Mucosa of gallbladder (tissue), 1 donor: ENCODE measurements at places on chromosomes 7 and 10.

DNA sequence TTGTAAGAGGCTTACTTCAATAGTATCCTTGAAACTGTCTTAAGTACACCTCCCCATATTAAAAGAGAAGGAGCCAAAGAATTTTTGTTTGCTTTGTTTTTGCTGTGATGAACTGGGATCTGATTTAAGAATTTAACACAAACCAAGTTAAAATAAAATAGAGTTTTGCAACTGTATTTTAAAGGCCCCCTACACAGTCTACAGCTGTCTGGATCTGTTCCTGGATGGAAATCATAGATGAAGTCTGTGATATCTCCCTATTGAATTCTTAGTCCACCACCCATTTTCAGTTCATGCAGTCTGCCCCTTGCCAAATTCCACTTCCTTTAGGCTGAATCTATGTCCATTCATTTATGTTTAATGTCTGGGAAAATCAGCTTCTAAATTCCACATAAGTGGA, 169.8 kb upstream of the MEOX2 start:
- no peak for DNase-seq

GRCh38 chr7:12210179-12211053, 678 bp upstream of the TMEM106B start:
- peak; percentile 40 for DNase-seq

DNA sequence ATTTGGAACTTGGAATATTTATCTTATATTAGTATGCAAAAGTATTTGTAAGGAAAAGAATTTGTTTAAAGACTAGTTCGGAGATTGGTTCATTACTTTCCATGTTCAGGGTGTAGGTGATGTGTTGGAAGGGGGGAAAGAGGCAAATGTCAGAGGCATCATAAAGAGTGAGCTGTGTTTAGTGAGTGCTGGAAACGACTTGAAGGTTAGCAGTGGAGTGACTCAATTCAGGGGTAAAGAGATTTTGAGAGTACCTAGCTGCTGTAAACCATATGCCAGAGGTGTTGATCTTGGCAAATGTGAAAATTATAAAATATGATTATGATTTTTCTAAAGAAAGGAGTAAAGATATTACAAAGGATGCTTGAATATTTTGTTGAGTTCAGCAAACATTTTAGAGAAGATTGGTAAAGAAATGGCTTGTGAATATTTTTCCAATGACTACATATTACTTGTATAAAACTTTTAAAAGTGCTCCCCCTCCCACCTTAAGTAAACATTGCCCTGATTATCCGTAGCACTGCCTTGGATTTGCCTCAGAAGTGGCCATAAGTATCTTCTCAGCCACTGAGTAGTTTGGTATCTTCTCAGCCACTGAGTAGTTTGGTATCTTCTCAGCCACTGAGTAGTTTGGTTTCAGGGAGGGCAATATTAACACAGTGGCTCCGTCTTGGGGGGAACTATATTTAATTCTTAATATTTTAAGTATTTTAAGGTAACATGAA, 51.5 kb downstream of the ZNRF2 start:
- DNase-seq = no peak

- DNase-seq = no peak
Observed at GRCh38 chr10:21172930-21173801, 276.1 kb upstream of the NEBL start.

DNA sequence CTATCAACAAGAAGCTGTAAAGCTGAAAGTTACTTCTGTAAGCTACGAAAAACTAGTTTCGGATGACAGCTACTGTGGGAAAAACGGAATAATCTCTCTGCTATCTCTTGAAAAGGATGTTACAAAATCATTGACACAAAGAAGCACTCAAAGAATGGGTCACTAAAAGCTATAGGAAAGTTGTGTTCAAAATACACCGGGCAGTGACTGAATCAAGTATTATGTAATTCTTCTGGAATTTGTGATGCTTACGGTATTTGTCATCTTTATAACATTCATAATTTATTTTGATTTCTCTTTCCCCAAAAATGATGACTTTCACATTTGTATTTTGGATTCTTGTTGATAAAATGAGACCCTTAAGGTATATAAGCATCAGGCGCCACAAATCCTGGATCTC, 112.1 kb upstream of the KLF6 start:
- DNase-seq = no peak

DNA sequence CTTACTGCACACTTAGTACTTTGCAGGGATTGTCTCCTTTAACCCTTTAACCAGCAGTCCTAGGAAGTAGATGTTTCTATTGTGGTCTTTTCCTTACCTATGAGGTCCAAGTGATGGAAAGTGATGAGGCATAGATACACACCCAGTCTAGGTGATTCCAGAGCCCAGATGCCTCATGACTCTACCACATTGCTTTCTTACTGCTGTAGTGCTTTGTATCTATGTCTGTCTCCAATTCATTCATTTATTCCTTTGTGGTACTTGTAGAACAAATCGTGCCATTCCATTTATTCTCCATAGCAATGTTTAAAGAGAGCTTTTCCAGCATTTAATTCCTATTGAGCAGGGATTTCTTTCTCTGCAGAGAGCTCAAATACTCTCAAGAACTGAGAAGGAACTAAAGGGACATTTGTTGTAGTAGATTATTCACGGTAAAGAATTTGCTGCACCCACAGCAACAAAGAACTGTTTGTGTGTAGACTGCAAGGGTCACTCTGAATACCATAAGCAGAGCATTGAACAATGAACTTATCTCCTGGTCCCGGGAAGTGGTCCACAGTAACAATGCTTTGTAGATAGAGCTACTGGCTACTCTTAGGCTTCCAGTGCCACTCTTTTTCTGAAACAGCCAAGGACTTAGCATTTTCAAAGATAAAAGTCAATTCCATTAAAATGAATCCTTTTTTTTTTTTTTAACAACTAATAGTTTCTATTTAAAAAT, 337.0 kb downstream of the PTEN start:
- DNase-seq = no peak

- DNase-seq = no peak
Observed at GRCh38 chr10:31314256-31315150, 4.5 kb upstream of the ZEB1 start.

DNA sequence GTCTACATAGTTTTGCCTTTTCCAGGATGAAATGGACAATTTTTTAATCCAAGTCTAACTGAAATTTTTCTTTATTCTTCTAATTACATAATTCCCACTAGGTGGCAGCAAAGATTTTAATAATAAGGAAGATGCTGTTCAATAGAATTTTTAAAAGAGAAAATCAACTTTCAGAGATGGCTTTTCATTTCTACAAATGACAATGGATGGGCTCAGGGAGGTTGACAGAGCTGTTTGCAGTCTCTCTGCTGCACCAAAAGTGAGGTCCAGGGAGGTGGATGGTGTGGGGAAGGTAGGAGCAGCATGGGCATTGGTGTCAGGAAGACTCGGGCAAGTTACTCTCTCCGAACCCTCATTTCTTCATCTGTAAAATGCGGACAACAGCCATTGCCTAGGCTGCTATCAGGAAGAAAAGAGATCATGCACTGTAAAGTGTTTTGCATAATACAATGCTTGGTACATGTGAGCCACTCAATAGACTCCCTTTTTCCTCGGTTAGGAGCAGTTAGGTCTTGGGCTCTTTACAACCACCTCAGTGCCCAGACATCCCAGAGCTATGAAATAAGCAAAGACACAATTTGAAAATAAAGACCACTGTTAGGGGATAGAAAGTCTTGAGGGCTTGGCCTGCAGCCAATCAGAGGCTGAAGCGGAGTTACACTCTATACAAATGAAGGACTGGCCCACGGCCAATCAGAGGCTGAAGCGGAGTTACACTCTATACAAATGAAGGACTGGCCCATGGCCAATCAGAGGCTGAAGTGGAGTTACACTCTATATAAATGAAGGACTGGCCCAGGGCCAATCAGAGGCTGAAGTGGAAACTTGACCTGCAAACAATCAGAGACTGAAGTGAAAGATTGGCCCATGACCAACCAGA, 107.1 kb downstream of the ABLIM1 start:
- peak; percentile 73 for DNase-seq

GRCh38 chr10:132583456-132583855, 45.9 kb downstream of the INPP5A start:
- DNase-seq = no peak

GRCh38 chr7:94183891-94184290, 179.7 kb upstream of the BET1 start:
- DNase-seq = no peak

DNA sequence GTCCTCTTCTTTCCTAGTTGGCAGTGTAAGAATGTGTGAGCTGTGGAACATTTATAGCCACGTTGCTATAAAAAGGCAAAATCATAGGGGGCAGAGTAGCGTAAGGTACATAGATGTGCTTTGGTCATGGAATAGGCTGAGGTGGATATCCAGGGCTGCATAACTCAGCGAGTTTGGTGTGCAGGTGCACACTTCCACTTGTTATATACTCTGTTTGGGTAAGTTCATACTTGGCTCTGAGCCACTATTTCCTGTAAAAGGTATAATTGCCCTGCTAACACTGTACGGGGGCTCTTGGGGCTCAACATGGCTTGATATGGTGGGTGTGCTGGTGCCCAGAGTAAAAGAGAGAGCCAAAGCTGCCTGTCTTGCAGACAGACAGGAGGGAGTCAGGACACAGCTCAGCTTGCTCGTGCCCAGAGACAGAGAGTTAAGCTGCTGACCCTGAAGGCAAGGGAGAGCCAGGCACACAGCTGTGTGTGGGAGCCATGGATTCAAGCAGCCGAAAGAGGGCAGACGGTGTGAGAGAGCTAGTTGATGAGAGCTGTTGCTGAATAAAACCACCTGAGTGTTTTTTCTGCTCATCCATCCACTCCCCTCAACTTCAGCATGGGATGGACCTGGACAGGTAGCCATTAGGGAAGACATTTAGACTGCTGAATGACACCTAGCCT, 126.7 kb downstream of the DKK1 start:
- no peak for DNase-seq

GRCh38 chr7:30866939-30867338, 44.7 kb upstream of the AQP1 start:
- no peak for DNase-seq

DNA sequence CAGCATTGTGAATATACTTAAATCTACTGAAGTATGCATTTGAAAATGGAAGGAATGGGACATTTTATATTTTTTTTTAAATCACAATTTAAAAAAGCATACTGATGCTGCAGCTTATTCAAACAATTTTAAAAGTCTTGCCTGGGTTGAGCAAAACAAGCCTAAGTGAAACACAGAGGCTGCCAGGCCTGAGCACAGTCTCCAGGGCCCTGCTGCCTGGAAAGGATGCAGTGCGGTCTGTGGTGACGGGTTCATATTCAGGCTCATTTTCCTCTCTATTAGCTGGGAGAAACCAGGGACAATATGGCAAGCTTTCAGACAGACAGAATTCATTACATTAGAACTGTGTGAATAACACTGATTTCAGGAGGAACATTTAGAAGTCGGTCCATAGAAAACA, 251.9 kb downstream of the COBL start:
- no peak for DNase-seq

GRCh38 chr7:15199482-15199881, 296.9 kb upstream of the DGKB start:
- no peak for DNase-seq

- no peak for DNase-seq
Observed at GRCh38 chr7:108604307-108605077, 34.8 kb downstream of the DNAJB9 start.

DNA sequence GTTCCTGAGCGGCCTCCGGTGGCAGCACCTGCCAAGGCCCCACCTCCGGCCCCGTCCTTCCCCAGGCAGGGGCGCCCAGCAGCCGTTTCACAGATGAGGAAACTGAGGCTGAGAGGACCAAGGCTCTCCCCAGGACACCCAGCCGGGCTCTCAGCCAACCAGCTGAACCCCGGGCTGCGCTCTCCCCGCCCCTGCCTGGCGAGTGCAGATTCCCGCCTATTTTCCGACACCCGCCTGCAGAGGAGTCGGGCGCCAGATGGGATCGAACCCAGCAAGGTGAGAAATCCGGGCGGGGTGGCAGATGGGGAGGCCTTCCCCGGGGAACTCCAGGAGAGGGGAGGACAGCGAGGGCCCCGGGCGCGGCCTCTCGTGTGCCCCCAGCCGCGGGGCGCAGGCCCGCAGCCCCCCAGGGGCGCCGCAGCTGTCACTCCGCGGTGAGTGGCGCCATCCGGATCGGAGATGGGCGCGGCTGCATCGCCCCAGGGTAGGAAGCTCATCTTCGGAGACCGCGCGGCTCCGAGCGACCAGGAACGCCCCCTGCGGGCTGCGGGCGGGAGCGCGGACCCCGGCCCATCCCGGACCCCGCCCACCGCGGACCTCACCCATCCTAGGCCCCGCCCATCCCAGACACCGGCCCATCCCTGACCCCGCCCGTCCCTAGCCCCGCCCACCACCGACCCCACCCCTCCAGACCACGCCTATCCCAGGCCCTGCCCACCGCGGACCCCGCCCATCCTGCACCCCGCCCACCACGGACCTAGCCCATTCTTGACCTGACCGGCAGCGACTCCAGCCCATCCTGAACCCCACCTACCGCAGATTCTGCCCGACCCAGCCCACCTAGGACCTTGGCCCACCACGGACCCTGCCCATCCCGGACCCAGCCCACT, 90.3 kb downstream of the MICALL2 start:
- no peak for DNase-seq

DNA sequence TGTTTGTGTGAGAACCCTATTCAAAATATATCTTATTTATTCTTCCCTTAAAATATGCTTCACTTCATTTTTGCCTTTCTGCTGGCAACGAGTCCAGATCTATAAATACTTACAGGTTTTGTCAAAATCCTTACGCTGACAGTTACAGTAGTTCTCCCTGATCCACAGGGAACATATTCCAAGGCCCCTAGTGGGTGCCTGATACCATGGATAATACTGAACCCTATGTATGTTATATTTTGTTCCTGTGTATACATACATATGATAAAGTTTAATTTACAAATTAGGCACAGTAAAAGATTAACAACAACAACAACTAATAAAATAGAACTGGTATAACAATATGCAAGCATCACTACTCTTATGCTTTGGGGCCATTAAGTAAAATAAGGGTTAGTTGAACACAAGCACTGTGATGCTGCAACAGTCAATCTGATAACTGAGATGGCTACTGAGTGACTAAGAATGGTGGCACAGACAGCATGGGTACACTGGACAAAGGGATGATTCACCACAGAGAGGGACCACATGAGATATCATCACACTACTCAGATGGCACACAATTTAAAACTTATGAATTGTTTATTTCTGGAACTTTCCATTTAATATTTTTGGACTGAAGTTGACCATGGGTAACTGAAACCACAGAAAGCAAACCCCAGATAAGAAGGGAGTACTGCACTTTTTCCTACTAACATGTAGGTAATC, 29.4 kb upstream of the PCGF5 start:
- DNase-seq = no peak

DNA sequence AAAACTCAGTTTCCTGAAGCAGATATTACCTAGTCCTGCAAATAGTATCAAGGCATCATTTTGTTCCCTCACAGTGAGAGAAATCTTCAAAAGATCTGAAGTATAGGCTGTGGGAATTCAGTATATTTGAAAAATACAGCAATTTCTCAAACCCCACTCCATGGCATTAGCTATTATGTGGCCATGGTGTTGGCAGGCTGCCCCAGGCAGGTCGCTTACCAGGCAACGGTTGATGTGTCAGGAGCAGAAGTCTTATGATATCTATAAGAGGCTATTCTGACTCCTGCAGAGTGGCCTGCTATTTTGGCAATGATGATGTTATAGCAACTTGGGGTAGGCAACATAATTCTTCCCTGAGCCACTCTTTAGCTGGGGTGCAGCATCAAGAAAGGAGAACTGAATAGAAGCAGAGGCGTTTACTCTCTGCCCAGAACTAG, 187.9 kb downstream of the PLXDC2 start:
- peak; percentile 31 for DNase-seq
